ENCODE measurements at places on chromosomes 11 and 22.
A peak's percentile ranks its signal among the peaks of the same experiment; 100 is the strongest.

DNA sequence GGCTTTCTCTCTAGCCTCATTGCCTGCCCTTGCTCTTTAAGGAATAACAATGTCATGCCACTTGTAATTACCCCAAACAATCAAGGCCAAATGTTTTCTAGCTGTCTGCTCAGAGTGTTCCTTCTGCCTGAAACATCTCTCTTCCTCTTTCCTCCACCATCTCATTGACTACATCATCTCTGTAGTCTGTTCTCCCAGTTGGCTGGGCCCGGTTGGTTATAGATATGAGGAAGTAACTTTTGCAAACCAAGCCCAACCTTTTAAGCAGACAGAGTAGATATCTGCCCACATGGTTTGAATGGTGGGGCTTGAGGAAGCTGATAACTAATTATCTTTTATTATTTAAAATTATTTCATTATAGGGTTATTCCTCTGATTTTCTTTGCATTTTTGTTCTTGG is 104.5 kb downstream of the NTM start:
- DNase-seq, result peak; percentile 2

DNA sequence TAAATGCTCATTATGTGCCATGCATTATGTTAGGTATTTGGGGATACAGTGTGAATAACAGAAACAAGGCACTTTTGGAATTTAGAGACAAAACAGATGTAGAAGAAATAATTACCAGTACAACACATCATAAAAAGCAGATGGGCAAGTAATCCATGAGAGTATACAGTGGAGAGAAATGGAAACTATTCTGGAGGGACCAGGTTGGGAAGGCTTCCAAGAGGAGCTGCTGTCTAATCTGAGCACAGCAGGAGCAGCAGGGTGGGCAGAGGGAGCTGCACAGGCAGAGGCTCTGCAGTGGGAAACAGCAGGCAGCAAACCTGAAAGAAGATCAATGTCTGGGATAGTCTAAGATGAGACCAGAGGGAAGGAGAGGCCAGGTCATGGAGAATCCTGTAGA is 268.7 kb upstream of the CCDC90B start:
- DNase-seq, result no peak

DNA sequence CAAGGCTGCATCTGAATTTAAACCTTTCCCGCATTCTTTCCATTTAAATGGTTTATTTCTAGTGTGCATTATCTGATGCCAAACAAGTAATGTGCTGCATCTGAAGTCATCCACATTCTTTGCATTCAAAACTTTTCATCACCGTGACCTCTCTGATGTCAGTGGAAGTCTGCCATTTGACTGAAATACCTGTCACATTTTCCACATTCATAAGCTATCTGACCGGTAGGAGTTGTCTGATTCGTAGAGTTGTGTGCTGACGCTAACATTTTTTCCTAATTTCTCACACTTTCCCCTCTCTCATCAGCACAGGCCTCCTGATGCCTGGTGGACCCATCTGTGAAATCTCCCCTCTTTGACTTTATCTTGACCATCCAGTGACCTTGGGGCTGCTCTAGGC is 79.9 kb upstream of the BARX2 start:
- no peak for DNase-seq

GRCh38 chr11:57647372-57647771 is 2.3 kb downstream of the YPEL4 start:
- DNase-seq, result no peak

- DNase-seq, result no peak
Observed at GRCh38 chr11:66979336-66979980, 4.4 kb downstream of the C11orf86 start.

DNA sequence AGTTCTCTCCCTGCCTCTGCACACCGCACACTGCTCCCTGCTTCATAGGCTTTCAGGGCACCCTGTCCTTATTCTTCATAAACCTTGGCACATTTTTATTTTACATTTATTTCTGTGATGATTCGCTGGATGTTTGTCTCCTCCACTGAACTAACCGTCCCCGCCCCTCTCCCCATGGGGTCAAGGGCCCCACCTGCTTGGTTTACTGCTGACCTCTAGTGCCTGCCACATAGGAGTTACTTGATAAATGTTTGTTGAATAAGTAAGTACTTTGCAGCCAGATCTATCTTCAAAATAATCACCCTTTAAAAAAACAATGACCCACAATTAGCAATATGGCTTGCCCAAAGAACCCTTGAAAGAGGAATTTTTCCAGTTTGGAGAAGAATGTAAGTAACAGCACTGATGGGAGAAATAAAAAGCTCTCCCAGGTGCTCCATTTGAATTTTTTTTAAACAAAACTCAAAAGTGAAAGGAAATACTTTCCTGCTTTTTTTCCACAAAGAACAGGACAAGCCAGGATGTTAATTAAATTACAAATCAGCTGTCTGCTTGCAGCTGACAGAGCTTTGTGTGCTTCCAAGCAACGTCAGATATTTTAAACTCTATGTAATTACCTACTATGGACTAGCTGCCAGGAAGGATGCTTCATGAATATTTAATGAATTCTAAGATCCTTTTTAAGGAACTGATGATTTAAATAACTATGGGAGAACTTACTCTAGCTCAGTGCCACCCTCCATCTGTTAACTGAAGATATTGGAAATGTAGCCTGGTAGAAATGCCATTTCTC is 1083.6 kb downstream of the DLG2 start:
- no peak for DNase-seq

Data from inflammatory macrophage treated with lipopolysaccharide for 1 hour (primary cell).